ENCODE measurements at places on chromosomes 2 and 18. TPM values are rescaled to one million over a fixed set of nuclear protein-coding genes. Genes with fewer than 3 reads are reported as not detected.
A peak's percentile ranks its signal among the peaks of the same experiment; 100 is the strongest.

Gene TM4SF20
- total RNA-seq: not detected

Gene SERPINB10
- not detected for total RNA-seq

GRCh38 chr2:221420245-221420644, 151.9 kb downstream of the EPHA4 start:
- no peaks in the 10 kb centered on the region for H3K27me3 ChIP-seq
- no peak overlapping the region for H3K27ac ChIP-seq
- H3K4me3 ChIP-seq: no peak overlapping the region

Gene HMSD
- 0.88 TPM for total RNA-seq

DNA sequence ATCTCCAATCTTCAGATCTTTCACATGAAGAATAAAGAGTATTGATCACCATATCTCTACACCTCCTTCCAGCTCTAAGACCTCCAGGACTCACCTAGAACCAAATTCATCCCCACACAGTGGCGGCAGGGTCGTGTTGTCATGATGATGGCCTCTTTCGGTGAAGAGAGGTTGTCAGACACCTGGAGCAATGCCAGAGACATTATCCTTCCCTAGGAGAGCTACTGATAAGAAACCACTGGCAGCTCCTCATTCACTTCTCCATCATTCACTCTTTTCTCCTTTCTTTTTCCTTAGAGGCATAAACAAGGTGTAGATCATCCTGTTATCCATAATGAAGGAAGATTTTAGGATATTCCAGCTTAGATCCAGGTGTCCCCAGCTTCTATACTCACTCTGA, 197.9 kb upstream of the TNP1 start:
- no peak for DNase-seq
- H3K36me3 ChIP-seq: no peaks in the 10 kb centered on the region
- no peak overlapping the region for H3K27ac ChIP-seq
- no peak overlapping the region for H3K4me3 ChIP-seq
- H3K27me3 ChIP-seq: no peaks in the 10 kb centered on the region

Gene GRB14
- total RNA-seq: 3.4 TPM

Gene CRYBA2
- total RNA-seq: not detected

DNA sequence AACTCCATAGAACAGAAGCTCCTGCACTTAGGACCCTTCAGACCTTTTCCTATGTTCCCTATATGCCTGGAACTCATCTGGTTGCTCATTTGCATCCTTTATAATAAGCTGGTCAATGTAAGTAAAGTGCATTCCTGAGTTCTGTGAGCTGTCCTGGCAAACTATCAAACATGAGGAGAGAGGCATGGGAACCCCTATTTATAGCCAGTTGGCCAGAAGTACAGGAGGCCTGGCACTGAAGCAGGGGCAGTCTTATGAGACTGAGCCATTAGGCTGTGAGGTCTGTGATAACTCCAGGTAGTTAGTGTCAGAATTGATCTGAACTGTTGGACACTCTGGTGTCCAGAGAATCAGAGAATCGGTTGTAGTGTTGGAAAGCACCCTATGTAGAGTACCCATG, 88.4 kb downstream of the EHD3 start:
- H3K4me1 ChIP-seq: no peaks in the 10 kb centered on the region
- H3K4me3 ChIP-seq: no peak overlapping the region
- no peaks in the 10 kb centered on the region for H3K27me3 ChIP-seq
- H3K27ac ChIP-seq: no peak overlapping the region

Gene LINC00305
- not detected for total RNA-seq

- peaks cover 14% of the 10 kb centered on the region for H3K4me1 ChIP-seq
- peak within 1 kb of the TSS; percentile 57 for H3K4me3 ChIP-seq
- no peak within 1 kb of the TSS for H3K27ac ChIP-seq
- no peaks in the 10 kb centered on the region for H3K36me3 ChIP-seq
- H3K27me3 ChIP-seq: peaks cover 74% of the 10 kb centered on the region
Measured at GRCh38 chr18:11149441-11150270, at the start of gene PIEZO2. PIEZO2 (minus strand) TSS chr18:11149569; CDS start chr18:11148588, 981 bp downstream.

DNA sequence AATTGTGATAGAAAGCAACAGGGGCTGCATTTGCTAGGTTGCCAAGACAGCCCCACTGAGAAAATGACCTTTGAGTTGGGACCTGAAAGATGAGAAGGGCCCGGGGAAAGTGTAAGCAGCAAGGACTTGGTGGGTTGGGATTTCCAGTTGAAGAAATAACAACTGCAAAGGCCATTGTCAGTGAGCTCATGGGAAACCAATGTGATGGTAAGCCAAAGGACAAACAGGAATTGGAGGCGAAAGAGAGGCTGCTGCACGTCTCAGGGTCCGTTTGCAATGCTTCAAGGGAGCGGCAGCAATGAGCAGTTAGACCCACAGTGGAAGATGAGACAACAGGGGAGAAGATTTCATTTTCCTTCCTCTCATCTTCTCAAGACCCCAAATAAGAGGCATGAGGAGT, 51.5 kb upstream of the RGPD4 start:
- no peak for DNase-seq
- no peaks in the 10 kb centered on the region for H3K36me3 ChIP-seq
- no peak overlapping the region for H3K27ac ChIP-seq
- no peaks in the 10 kb centered on the region for H3K27me3 ChIP-seq

Gene ST8SIA5
- total RNA-seq: 0.04 TPM

GRCh38 chr2:41510108-41510507, 537.7 kb upstream of the PKDCC start:
- no peak for DNase-seq
- no peaks in the 10 kb centered on the region for H3K4me1 ChIP-seq
- no peaks in the 10 kb centered on the region for H3K36me3 ChIP-seq
- H3K4me3 ChIP-seq: no peak overlapping the region
- no peak overlapping the region for H3K27ac ChIP-seq

Data from neural progenitor cell (in vitro differentiated cells).